ENCODE measurements at places on chromosomes 6 and 20. TPM values are rescaled to one million over a fixed set of nuclear protein-coding genes. Genes with fewer than 3 reads are reported as not detected.

DNA sequence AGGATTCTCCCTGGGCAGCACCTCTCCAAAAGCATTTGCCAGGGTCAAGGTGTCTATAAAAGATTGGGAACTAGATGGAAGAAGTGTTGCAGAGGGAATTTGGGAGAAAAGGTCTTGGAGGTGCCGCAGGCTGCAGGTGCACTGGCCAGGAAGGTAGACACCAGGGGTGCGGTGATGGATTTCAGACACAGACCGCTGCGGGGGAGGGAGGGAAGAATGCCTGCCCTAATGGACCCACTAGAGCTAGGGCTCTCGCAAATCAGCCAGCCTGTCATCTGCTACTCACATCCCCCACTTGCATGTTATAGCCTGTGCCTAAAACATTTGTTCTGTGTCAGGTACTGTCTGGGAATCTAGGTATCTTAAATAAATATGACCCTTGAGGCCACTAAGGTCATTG is 193.6 kb upstream of the SLC24A3 start:
- no peak for DNase-seq

GRCh38 chr20:20969701-20970280 is 136.4 kb downstream of the LINC00237 start:
- DNase-seq = no peak

ADAM33 gene
- 35.4 TPM for total RNA-seq

TBXT gene
- total RNA-seq = 0.24 TPM

DNA sequence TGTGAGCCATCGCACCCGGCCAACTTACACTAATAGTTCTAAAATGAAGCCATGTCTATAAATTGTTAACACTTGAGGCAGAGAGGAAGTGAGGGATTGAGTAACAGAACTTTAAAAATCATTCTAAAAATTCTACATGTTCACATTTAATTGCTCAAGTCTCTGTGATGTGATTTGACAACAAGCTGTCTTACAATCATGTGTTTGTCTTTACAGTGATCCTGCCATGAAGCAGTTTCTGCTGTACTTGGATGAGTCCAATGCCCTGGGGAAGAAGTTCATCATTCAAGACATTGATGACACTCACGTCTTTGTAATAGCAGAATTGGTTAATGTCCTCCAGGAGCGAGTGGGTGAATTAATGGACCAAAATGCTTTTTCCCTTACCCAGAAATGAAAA is 23.6 kb downstream of the GTF2H5 start:
- DNase-seq = no peak

TCF15 gene
- total RNA-seq = 3.7 TPM

- DNase-seq = peak; percentile 77
Observed at GRCh38 chr6:148200293-148200692, 142.3 kb upstream of the SASH1 start.

DNA sequence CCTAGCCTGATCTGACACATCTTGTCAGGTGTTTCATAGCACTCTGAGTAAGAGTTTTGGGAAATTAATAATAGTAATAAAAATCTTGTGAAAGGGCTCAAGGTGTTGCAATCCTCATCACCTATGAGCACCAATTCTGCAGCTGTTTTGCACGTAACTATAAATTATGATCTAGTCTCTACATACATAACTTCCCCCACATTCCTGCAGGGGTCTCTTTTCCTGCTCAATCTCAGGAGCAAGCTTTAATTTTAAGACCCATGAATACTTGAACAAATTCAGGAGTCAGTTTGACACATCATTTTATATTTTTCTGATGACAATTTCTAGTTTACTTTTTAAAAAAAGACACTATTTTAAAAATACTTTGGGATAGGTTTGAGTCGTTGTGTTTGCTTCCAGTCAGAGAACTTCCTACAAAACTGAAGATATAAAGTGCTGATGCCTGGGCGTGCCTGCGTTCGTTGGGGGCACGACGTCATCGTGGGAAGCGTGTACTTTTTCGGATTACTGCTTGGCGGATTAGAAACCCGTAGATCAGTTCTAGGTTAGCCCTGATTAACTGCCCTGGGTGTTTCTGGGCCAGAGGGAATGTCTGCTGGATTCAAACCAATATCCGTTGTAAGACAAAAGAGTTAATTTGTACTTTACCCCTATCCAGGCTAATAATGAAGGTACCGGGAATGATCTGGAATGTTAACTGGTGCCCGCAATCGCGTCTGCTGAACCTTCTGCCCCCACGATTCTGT is 1.0 kb upstream of the E2F3 start:
- peak; percentile 48 for DNase-seq

GRCh38 chr6:169157197-169158148 is 96.2 kb downstream of the THBS2 start:
- no peak for DNase-seq

- no peak for DNase-seq
Observed at GRCh38 chr6:5976811-5977210, 29.9 kb downstream of the NRN1 start.

GRCh38 chr20:62374331-62375152 is 7.4 kb upstream of the LAMA5 start:
- no peak for DNase-seq

MTHFD1L gene
- total RNA-seq = 35.3 TPM

DNA sequence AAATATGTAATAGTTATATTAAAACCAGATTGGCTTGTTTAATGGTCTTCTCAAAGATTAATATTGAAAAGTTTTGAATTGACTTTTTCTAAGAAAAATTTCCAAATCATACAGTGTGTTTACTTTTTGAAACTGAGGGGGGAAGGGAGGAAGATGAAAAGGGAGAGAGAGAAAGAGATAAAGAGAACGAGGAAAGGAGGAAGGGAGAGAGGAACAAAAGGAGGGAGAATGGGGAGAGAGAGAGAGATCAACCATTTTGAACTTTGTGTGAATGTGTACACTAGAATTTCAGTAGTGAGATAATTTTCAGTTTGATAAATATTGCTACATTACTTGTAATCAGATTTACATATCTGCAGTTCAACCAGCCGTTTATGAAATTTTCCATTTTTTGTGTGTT is 124.5 kb downstream of the EPHA7 start:
- DNase-seq = no peak
